ENCODE measurements at places on chromosomes 7 and 10.

GRCh38 chr7:151795168-151795811 is 81.6 kb downstream of the PRKAG2 start:
- no peak for DNase-seq

DNA sequence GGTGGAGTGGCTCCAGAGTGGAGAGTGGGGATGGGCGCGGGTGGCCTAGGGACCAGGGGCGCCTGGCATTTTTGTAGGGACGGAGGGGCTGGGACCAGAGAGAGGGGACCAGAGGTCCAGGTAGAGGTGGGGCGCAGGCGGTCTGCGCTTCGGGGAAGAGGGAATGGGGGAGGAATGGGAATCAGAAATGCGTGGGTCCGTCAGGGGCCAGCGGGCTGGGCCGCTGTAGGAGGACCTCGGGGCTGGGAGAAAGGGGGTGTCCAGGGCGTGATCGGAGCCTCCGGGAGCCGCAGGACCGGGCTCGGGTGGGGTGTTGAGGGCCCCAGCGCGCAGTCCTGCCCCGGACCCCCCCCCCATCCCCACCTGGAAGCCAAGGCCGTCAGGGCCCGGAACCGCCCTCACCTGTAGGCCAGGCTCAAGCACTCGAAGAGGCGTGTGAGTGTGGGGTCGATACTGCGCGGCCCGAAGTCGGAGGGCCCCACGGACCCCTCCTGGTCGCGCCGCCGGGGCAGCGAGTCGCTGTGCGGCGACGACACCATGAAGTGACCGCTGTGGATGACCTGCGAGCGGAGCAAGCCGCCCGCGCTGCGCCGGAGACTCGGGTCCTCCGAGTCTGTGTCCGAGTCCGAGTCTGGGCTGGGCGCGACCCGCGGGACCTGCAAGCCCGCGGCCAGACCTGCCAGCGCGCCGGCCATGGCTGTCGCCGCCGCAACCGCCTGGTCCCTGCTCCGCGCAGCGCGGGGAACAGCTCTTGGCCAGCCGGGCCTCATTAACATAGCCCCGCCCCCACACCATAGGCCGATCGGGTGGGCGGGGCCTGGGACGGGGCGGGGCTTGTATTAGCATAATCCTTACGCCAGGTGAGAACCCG is at the start of gene MLXIPL:
Gene MLXIPL, minus strand, starts transcription at position 725 of the 871 bp plus-strand sequence. Its CDS starts 30 bp downstream, at position 695.
- DNase-seq = no peak

GRCh38 chr10:77400033-77400432 is 237.6 kb downstream of the KCNMA1 start:
- DNase-seq = no peak

DNA sequence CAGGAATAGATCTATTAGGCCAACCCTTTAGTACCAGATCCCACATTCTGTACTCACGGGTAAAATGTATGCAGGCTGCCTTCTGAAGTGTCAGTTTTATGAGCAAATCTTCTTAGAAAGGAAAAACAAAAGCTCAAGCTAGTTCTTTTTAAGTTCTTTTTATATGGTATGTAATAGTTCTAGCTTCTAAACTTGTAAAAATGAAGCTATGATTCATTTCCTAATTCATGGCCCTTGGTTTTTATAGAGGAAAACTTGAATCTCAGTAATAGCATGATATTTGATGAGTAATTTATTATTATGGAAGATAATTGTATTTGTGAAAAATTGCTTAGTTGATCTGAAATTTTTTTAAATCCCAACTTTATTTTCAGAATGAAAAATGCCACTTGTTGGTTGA is 54.3 kb downstream of the SLK start:
- no peak for DNase-seq

GRCh38 chr7:157318015-157318706 is 18.6 kb upstream of the DNAJB6 start:
- peak; percentile 79 for DNase-seq

DNA sequence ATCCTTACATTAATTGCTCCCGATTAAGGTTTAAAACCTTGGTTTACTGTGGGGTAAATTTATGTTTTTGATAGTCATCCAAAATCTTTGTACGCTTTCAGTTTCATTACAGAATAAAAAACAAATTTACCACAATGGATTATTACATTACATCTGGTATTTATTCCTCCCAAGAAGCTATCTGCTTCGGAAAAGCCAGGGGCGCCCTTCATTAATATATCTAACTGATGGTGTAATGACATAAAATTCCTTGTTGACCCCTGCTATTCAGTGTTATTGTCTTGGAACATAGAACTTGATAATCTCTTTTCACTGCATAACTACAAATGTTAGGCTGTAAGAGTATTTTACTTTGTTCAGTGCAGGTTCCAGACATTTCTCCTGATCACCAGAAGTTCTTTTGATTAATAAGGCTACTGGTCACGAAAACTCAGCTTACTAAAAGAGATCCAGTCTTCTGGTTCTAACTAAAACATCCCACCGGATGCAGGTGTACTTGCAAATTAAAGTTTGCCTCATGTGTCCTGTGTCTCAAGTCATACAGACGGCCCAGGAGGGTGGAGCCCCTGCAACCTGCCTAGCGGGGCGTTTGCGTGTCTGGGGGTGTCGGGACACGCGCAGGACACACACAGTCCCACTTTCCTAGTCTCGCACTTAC is 581 bp upstream of the GLCCI1 start:
- DNase-seq = no peak

GRCh38 chr7:26369593-26369992 is 77.9 kb downstream of the SNX10 start:
- peak; percentile 57 for DNase-seq

DNA sequence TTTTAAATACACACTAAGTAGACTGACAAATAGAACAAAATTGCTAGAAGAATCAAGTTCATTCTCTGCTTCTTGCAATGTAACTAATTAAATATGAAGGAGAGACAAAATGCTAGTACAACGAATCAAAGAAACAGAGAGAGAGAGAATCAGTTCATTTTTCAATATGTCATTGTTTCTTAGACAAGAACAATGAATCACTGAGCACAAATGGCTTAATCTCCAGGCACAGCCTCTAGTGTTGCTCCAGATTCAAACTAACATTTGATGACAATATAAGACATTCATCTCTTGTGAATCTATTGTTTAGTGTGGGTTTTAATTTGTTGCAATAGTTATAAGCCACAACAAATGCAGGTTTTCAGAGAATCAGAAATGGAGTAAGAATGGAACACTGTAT is 357.4 kb upstream of the TMEM229A start:
- no peak for DNase-seq

DNA sequence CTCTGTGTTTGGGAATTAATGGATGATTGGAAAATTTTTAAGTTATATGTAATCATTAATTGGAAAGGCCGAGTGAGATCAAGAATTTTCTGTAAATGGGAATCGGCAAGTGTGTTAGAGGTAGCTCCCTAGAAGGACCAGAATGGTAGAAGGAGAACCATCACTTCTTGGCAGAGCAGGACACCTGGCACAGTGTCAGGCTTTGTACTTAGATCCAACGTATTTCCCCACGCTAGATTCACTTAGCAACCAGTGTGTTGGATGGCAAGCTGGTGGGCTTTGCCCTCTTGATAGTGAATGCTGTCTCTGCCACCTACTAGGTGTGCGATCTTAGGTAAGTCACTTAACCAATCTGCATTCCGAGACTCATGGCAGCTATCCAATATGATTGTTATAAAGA is 107.8 kb upstream of the ZNF438 start:
- DNase-seq = no peak

GRCh38 chr7:67435894-67436535 is 439.4 kb downstream of the TYW1 start:
- no peak for DNase-seq

DNA sequence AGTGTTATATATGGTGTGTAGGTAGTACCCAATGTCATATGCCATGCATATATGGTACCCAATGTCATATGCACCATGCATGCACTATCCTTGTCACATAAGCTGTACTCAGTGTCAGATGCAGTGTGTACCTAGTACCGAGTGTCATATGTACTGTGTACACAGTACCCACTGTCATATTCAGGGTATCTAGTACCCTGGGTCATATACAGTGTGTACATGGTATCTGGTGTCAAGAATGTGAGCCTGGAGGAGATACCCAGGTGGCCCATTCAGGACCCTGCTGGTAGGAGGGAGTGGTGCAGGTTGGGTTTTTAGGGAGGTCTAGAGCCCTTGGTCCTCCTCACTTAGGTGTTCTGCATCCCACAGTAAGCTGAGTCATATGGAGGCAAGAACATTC is 1.8 kb downstream of the ZMYND11 start:
- DNase-seq = no peak

DNA sequence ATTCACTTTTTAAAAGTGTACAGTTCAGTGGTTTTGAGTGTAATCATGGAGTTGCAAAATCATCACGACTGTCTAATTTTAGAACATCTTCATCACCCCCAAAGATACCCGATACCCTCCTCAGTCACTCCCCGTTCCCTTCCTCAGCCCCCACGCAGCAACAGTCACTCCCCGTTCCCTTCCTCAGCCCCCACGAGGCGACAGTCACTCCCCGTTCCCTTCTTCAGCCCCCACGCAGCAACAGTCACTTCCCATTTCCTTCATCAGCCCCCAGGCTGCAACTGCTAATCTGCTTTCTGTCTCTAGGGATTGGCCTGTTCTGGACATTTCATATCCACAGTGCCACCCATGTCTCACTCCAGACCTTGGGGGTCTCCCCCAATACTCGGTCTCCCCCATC is 161.6 kb upstream of the PPP2R2D start:
- DNase-seq = no peak

DNA sequence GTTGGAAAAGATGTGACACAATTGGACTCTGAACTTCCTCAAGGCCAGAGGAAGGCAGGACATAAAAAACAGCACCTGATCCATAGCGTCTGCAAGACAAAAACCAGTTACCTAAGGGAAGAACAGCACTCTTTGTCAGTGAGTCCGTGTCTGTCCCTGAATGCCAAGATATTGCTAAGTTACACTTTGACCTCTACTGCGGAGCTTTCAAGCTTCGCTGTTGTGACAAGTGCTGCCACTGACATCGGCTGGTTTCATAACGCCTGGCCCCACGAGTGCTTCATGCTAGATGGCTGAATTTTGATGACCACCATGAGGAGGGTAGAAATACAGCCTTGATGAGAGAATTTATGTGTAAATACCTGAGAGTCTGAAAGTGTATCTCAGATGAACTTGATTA is 49.7 kb upstream of the JAZF1 start:
- no peak for DNase-seq

- DNase-seq = no peak
These were observed 181.4 kb upstream of the TNS3 start for GRCh38 chr7:47763063-47763974.

DNA sequence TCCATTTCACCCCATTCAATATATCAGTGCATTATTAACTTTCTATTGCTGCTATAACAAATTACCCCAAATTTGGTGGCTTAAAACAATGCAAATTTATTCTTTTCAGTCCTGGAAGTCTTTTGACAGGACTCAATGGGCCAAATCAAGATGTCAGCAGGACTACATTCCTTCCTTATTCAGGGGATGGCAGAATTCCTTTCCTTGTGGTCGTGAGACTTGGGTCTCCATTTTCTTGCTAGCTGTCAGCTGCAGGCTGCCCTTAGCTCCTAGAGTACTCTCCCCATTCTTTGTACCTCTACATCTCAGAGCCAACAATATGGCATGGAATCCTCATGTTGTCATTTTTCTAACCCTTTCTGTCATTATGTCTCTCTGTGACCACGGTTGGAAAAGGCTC is 310.6 kb downstream of the HDAC9 start:
- no peak for DNase-seq

DNA sequence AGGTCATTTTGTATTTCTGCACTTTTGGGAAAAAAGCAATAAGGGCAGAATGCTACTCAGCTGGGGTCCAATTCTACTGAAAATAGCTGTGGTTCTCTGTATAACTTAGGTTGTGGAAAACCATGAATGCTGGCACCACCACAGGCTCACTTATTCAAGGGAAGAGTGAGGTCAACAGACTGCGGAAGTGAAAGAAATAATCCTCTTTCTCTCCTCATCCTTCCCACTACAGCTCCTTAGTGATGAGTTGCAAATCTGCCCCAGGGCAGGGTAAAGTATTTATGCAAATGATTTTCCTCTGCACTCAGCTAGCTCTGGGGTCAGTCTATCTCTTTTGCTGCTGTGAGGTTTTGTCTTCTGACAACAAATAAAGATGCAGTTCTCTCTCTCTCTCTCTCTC is 74.1 kb upstream of the PTPRZ1 start:
- DNase-seq = no peak

- no peak for DNase-seq
These were observed 41.1 kb downstream of the TMEM270 start for GRCh38 chr7:73901823-73902597.

- DNase-seq = peak; percentile 75
These were observed 50.6 kb upstream of the FZD9 start for GRCh38 chr7:73382934-73383503.

DNA sequence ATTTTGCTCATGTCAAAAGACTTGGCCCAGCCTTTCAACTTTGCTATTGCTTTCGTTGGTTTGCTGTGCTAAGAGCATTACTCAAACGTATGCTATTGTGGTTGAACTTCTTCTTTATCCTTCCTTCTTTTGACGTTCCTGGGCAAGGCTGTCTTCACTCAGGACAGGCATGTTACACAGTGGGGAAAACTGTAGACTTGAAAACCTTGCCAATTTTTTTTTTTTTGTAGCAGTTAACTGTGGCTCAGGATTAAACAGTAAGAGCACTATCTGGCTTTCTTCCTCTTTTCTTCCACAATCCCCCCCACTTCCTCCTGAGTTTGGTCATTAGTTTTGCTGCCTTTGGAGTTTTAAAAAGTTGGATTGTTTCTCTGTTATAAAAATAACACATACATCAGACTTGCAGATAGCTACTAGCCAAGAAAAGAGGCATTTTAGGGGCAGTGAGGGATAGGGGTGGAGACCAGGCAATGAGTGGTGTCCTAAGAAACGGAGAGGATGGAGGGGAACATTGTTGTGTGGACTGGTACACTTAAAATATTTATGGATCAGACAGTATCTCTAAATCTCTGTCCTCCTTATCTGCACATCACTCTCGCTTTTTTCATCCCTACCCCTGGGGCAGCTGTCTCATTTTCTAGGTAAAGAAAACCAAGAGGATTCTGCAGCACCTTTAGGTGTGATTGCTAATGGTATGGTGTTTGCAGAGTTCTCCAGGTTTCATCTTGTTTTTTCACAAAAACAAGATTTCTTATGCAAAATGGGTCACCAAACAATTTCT is 181.7 kb downstream of the LRMDA start:
- peak; percentile 90 for DNase-seq

- DNase-seq = no peak
These were observed 289.4 kb downstream of the DNAJB6 start for GRCh38 chr7:157625973-157626742.

- no peak for DNase-seq
These were observed 524.0 kb upstream of the KCND2 start for GRCh38 chr7:119748991-119749390.

- DNase-seq = no peak
These were observed 15.3 kb downstream of the ZFAND4 start for GRCh38 chr10:45657033-45657926.

GRCh38 chr10:129608653-129609052 is 141.6 kb downstream of the MGMT start:
- no peak for DNase-seq

DNA sequence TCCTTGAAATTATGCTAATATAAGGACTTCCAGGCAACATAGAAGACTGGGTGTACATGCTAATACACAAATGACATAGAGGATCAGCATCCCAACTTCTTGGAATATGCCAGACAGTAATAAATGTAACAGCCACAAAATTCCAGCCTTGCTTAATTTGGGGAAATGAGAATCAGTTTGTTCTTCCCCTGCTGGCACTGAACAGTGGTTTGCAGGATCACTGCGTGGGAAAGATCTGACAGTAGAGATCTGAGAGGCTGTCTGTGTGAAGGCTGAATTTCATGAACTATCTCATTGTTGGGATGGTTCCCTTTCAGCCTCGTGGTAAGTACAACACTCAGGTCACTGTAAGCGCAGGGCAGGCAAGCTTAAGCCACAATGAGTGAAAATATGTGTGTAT is 1078.0 kb downstream of the LRMDA start:
- no peak for DNase-seq

GRCh38 chr7:99669782-99670181 is 10.0 kb downstream of the CYP3A5 start:
- no peak for DNase-seq
